GM12878 (cell line): ENCODE measurements at places on chromosomes 2 and 18. TPM values are rescaled to one million over a fixed set of nuclear protein-coding genes. Genes with fewer than 3 reads are reported as not detected.

DNA sequence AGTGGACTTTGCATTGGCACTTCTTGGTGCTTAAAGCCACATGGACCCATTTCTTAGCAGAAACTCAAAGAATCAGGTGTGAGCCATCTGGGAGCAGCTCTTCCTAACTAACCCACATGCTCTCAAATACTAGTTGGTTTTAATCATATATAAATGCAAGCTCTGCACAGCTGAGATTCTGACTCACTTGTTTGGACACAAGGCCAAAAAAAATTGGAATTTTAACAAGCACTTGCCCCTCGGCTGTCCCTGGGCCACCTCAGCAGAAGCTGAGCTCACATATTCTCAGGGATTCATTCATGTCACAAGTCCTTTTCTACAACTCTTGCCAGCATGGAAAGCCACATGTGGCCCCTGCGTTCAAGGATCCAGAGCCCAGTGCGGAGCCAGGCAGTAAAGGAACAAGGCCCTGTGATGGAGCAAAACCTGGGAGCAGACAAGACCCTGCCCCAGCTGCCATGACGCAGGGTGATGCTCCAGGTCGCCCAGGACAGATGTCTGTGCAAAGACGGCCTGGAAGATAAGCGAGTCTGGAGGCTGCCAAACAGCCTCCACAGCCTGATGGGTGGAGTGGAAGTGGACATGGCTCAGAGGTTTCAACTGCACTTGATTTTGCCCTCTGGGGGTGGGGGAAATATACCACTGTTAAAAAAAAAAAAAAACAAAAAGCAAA, 266.5 kb downstream of the EIPR1 start:
- no peaks in the 10 kb centered on the region for H3K36me3 ChIP-seq
- no peak overlapping the region for H3K27ac ChIP-seq
- no peak overlapping the region for H3K4me3 ChIP-seq
- no peaks in the 10 kb centered on the region for H3K4me1 ChIP-seq
- H3K27me3 ChIP-seq = no peaks in the 10 kb centered on the region; the same call in 1 of the 2 replicates
- DNase-seq = no peak

DNA sequence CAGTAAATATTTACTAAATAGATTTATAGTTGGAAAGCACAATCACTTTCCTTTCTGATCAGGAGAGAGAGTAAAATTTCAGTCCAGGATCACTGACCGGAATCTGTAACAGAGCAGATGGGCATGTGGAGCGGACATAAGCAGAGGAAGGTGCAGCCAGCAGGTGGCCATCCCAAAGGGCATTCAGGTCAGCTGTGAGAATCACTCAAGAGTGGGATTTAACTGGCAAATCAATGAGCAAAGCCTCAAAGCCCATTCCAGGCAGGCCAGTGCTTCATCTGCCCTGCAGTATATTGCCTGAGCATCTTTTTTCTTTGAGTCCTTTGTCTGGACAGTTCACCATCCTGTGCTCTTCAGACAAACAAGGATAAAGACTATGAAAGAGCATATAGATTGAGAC, 166.4 kb upstream of the SLC14A2 start:
- H3K4me3 ChIP-seq = no peak overlapping the region
- DNase-seq = no peak
- H3K27ac ChIP-seq = no peak overlapping the region
- H3K27me3 ChIP-seq = no peaks in the 10 kb centered on the region

GRCh38 chr18:3212657-3213056, 7.1 kb downstream of the MYOM1 start:
- DNase-seq = no peak
- H3K27me3 ChIP-seq = no peaks in the 10 kb centered on the region
- H3K4me1 ChIP-seq = no peaks in the 10 kb centered on the region
- no peaks in the 10 kb centered on the region for H3K36me3 ChIP-seq

The CYP20A1 gene
- polyA plus RNA-seq = 18.9 and 20.8 TPM in 2 replicates

The ACVR1 gene
- polyA plus RNA-seq = 0.12 and 0.15 TPM in 2 replicates

The NCK2 gene
- 4.7 and 5.2 TPM in 2 replicates for polyA plus RNA-seq

The TMEM247 gene
- polyA plus RNA-seq = not detected in 2 replicates
